Vagina (tissue), 2 donors: ENCODE measurements at places on chromosomes 4 and X.

GRCh38 chrX:100768679-100769338, 36.9 kb upstream of the SYTL4 start:
- no peak for DNase-seq

GRCh38 chr4:31037703-31038102, 317.5 kb downstream of the PCDH7 start:
- no peak for DNase-seq

- no peak for DNase-seq
Measured at GRCh38 chr4:16785793-16786527, 112.5 kb downstream of the LDB2 start.

DNA sequence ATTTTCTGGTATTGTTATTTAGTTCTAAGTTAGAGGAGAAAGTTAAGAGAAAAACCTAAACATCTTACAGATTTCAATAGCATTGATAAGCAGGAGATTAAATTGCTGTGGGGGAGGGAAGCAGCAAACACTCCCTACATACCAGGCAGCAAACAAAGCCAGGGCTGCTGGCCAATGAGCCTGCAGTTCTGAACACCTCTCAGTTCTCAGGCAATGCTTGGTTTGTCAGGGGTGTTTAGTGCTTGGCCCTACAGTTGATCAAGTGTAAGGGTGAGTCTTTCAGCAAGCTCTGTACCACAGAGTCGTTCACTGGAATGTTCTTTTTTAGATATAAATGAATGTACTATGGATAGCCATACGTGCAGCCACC, 38.6 kb downstream of the EGFL6 start:
- DNase-seq = no peak

- DNase-seq = no peak
Measured at GRCh38 chrX:30702736-30703135, 49.5 kb downstream of the GK start.
